ENCODE measurements at places on chromosomes 6 and 20.

DNA sequence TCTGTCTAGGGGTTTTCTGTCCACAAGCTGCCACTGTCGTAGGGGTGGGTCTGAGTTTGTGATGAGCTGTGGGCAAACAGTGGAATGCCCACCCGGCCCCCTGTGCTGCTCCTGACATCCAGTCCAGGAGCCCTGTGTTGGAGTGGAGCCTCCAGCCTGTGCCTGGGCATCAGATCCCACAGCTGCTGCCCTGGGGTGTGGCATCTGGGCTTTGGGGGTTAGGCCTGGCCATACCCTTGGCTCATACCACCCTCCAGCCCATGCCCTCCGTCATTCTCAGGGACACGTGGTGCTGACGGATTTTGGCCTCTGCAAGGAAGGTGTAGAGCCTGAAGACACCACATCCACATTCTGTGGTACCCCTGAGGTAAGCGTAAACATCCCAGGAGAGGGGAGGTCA lies 12.9 kb downstream of the SGK2 start:
- DNase-seq: no peak
- H3K27me3 ChIP-seq: no peaks in the 10 kb centered on the region
- H3K4me3 ChIP-seq: no peak overlapping the region
- H3K4me1 ChIP-seq: no peaks in the 10 kb centered on the region
- no peaks in the 10 kb centered on the region for H3K36me3 ChIP-seq
- no peak overlapping the region for H3K27ac ChIP-seq

DNA sequence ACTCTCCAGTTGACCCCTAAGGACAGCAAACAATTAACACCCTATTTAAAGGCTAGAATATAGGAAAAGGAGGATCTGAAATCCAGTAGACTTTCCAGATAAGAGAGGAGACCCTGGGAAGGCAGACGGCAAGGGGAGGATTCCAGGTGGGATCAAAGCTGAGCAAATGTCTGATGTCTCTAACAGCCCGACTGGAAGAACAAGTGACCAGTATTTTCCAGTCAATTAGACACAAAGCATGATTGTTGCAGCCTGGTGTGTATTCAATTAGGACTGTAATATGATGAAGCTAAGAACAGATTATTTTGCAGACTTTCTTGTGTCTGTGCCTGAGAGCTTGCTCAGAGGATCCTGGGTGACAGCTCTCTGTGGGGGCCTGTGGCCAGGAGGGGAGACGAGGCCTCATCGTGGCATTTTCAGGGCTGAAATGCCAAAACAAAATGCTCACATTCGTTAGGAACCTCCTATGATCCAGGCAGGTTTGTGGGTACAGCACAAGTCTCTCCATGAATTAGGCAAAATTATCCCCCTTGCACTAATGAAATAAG lies 471.8 kb upstream of the AGPAT4 start:
- H3K36me3 ChIP-seq: no peaks in the 10 kb centered on the region
- H3K4me3 ChIP-seq: no peak overlapping the region
- H3K27me3 ChIP-seq: no peaks in the 10 kb centered on the region

GRCh38 chr20:19727251-19727847 lies 30.7 kb upstream of the RIN2 start:
- no peaks in the 10 kb centered on the region for H3K4me1 ChIP-seq
- no peak for DNase-seq
- H3K27ac ChIP-seq: no peak overlapping the region
- no peaks in the 10 kb centered on the region for H3K27me3 ChIP-seq
- H3K4me3 ChIP-seq: no peak overlapping the region

- DNase-seq: no peak
- H3K27me3 ChIP-seq: no peaks in the 10 kb centered on the region
- H3K36me3 ChIP-seq: no peaks in the 10 kb centered on the region
- no peak overlapping the region for H3K4me3 ChIP-seq
Measured at GRCh38 chr6:113149511-113149910, 707.6 kb upstream of the MARCKS start.

- no peak for DNase-seq
- no peak overlapping the region for H3K4me3 ChIP-seq
- no peaks in the 10 kb centered on the region for H3K27me3 ChIP-seq
- H3K36me3 ChIP-seq: no peaks in the 10 kb centered on the region
Measured at GRCh38 chr6:51818520-51819022, 268.8 kb downstream of the PKHD1 start.

DNA sequence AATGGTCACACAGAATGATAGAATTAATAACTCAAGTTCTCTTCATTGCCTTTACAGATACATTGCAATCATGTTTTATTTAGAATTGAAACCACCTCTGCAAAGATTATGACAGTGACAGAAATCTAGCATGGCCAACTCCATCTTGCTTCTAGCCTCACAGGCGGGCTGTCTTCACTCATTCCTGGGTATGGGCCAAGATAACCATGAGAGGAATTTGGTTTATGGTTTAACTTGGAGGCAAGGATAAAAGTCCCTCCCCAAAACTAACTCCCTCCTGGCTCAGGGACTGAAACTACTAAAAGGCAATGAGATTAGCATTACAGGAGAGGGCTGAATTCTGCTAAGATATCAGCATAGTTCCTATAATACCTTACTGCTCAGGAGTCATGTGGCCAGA lies 95.2 kb upstream of the CST7 start:
- DNase-seq: no peak
- no peaks in the 10 kb centered on the region for H3K4me1 ChIP-seq
- no peaks in the 10 kb centered on the region for H3K27me3 ChIP-seq
- no peak overlapping the region for H3K4me3 ChIP-seq
- no peak overlapping the region for H3K27ac ChIP-seq
- H3K36me3 ChIP-seq: no peaks in the 10 kb centered on the region

- DNase-seq: no peak
- H3K4me3 ChIP-seq: no peak overlapping the region
- no peaks in the 10 kb centered on the region for H3K4me1 ChIP-seq
- H3K36me3 ChIP-seq: no peaks in the 10 kb centered on the region
Measured at GRCh38 chr6:5681480-5681879, 325.2 kb downstream of the NRN1 start.

DNA sequence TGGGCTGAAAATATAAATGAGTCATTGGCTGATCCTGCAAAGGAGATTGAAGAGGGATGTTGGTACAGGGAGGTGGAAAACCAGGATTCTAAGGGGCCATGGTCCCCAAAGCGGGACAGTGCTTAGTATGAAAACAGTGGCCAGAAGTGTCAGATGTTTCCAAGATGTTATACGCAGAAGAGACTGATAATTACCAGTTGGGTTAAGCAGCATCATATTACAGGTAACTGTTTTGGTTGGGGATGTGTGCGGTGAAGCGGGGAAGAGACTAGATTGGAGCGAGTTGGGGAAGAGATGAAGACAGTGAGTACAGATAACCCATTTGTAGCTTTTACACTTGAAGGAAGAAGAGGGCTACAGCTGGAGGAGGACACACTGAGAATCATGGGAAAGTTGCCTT lies 80.8 kb downstream of the PLEKHG1 start:
- H3K27ac ChIP-seq: no peak overlapping the region
- H3K4me1 ChIP-seq: no peaks in the 10 kb centered on the region
- DNase-seq: no peak
- no peaks in the 10 kb centered on the region for H3K36me3 ChIP-seq

- H3K36me3 ChIP-seq: no peaks in the 10 kb centered on the region
- peaks cover 1% of the 10 kb centered on the region for H3K4me1 ChIP-seq
- no peaks in the 10 kb centered on the region for H3K27me3 ChIP-seq
- no peak overlapping the region for H3K4me3 ChIP-seq
Measured at GRCh38 chr20:41509316-41510200, 108.6 kb downstream of the CHD6 start.

DNA sequence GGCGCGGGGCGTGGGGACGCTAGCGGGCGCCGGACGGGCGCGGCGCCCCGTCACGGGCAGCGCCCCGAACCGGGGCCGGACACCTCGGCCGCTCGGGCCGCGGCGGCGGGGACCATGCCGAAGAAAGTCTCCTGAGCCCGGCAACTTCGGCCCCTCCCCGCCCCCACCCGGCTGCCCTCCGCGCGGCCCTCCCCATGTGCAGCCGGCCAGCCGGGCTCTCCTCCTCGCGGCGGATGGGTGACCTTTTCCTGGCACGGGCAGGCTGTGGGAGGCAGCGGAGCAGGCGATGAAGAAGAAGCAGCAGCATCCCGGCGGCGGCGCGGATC lies 278 bp downstream of the UST start:
- peak overlapping the region; percentile 53 for H3K27ac ChIP-seq
- no peaks in the 10 kb centered on the region for H3K4me1 ChIP-seq
- DNase-seq: peak; percentile 89
- H3K27me3 ChIP-seq: no peaks in the 10 kb centered on the region

DNA sequence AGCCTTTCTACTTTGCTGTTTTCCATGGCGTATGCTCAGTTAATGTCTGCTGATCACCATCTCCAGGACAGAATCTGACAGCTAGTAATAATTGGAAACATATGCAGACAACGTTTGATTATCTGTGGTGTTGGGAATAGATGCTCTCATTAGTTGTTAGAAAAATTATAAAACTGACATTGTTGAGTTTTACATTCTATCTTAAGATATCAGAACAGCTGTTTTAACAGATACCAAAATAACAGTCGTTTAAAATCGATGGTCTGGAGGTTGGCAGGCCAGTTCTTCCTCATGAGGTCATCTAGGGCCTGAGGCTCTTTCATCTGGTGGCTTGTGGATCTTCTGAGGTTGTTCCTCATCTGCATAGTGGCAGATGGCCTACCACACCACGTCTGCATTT lies 137.6 kb downstream of the AIG1 start:
- no peak overlapping the region for H3K27ac ChIP-seq
- peaks cover 14% of the 10 kb centered on the region for H3K4me1 ChIP-seq
- no peak for DNase-seq

- no peak for DNase-seq
- no peak overlapping the region for H3K27ac ChIP-seq
- H3K27me3 ChIP-seq: no peaks in the 10 kb centered on the region
Measured at GRCh38 chr6:85685713-85686112, 43.0 kb upstream of the SYNCRIP start.

GRCh38 chr20:5786930-5787795 lies 37.0 kb downstream of the SHLD1 start:
- no peak for DNase-seq
- H3K27me3 ChIP-seq: no peaks in the 10 kb centered on the region
- no peaks in the 10 kb centered on the region for H3K36me3 ChIP-seq
- no peak overlapping the region for H3K27ac ChIP-seq
- no peaks in the 10 kb centered on the region for H3K4me1 ChIP-seq

GRCh38 chr6:165910184-165910966 lies 247.3 kb upstream of the PDE10A start:
- H3K36me3 ChIP-seq: no peaks in the 10 kb centered on the region
- no peaks in the 10 kb centered on the region for H3K4me1 ChIP-seq
- H3K4me3 ChIP-seq: no peak overlapping the region
- H3K27me3 ChIP-seq: no peaks in the 10 kb centered on the region
- no peak overlapping the region for H3K27ac ChIP-seq

DNA sequence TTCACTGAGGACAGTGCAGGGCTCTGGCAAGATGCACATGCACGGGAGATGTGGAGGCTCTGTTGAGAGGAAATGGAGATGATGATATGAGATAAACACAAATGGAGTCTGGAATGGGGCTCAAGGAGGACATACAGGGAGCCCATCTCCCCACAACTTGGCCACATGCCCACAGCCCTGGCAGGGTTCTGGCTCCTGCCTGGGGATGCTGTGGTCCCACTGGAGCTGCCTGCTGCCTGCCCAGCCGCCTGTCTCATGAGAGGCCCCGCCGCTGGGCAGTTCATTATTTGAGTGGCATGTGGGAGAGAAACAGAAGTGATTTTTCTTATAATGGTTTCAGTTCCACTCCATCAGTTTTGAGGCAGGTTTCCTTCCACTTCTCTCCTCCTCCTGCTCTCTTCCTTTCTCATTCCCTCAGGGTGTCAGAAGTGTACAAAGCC lies 133.6 kb upstream of the TRAF3IP2 start:
- H3K36me3 ChIP-seq: no peaks in the 10 kb centered on the region
- H3K4me3 ChIP-seq: no peak overlapping the region
- no peak for DNase-seq

DNA sequence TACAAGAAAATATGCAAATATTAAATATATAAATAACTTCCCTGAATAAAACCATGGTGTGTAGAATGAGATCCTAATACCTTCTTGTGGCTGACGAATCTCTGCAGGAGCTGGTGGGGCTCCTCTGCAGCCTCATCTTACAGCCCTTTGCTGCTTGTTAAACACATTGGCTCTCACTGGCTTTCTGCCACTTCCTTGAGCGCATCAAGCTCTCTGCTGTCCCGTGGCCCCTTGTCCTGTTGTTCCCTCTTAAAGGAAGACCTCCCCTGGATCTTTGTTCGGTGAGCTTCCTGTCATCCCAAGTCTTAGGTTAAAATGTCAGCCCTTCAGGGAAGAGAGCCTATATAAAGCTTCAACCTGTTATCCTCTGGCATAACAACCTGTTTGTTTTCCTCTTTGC lies 519.6 kb downstream of the DOK5 start:
- no peak overlapping the region for H3K27ac ChIP-seq
- H3K4me3 ChIP-seq: no peak overlapping the region

DNA sequence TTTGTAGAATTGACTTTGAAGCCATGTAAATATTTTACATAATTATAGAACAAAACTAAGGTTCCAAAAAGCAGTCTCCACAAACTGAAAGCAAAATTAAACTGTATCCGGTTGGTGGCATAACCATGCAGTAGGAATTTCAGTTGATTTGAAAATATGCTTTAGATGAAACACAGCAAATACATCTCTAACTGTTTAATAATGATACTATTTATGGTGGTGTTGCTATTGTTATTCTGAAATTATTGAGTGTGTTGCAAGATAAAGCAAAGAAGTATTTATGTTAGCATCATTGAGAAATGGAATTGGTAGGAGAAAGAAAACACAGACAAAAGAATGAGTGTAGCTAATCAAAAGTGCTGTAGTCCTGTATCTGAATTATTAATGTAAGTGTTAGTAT lies 73.8 kb upstream of the MTHFD1L start:
- no peak overlapping the region for H3K4me3 ChIP-seq
- no peak for DNase-seq
- peaks cover 3% of the 10 kb centered on the region for H3K36me3 ChIP-seq
- no peak overlapping the region for H3K27ac ChIP-seq
- H3K4me1 ChIP-seq: no peaks in the 10 kb centered on the region
- no peaks in the 10 kb centered on the region for H3K27me3 ChIP-seq

- H3K27ac ChIP-seq: no peak overlapping the region
- no peak for DNase-seq
- H3K27me3 ChIP-seq: no peaks in the 10 kb centered on the region
- H3K36me3 ChIP-seq: no peaks in the 10 kb centered on the region
- H3K4me3 ChIP-seq: no peak overlapping the region
Measured at GRCh38 chr6:91198588-91199255, 611.9 kb upstream of the MAP3K7 start.

DNA sequence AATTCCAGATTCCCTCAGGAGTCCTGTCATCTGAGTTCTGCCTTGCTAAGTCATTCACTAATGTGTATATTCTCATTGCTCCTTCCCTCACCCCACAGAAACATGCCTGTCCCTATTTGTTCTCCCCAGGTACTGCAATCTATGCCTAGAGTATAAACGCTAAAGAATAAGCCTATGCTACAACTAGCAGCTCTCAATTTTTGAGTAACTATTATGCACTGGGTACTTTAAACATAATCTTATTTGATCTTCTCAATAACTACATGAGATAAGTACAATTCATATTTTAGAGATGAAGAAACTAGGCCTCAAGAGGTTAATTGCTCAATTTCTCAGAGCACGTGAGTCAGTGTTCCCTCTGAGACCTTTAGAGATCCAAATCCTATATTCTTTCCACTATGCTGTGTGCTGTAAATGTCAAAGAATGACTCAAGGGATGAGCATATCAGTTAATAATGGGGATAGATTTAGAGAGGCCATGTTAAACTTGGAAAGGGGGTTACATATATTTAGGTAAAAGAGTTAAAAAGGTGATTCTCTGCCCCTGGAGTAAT lies 423.8 kb upstream of the ADGRB3 start:
- H3K27ac ChIP-seq: no peak overlapping the region
- H3K27me3 ChIP-seq: no peaks in the 10 kb centered on the region
- no peaks in the 10 kb centered on the region for H3K36me3 ChIP-seq
- no peaks in the 10 kb centered on the region for H3K4me1 ChIP-seq
